ENCODE measurements at places on chromosomes 2 and 18.

GRCh38 chr2:25105336-25106085, 62.9 kb downstream of the POMC start:
- peak; percentile 30 for DNase-seq

DNA sequence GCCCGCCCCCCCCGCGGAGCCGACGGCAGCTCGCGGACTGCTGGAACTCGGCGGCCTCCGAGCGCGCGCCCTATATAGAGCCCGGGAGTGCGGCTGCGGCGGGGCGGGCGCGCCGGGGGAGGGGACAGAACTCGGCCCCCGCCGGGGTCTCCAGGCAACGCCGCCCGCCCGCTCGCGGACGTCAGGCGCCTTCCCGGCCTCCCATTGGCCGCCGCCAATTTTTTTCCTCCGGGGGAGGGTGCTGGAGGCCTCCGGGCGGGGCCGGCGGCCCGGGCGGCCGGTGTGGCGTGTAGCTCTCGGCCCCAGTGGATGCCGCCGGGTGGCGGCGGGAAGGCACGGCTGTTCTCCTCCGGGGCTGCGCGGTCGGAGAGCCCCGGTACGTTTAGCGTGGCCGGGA, at the start of gene ZFP36L2:
Gene ZFP36L2, minus strand, starts transcription at position 49 of the 397 bp plus-strand sequence. CDS start 291 bp downstream, outside the sequence.
- peak; percentile 95 for DNase-seq

GRCh38 chr2:61255580-61256437, 93.8 kb downstream of the C2orf74 start:
- DNase-seq = no peak

DNA sequence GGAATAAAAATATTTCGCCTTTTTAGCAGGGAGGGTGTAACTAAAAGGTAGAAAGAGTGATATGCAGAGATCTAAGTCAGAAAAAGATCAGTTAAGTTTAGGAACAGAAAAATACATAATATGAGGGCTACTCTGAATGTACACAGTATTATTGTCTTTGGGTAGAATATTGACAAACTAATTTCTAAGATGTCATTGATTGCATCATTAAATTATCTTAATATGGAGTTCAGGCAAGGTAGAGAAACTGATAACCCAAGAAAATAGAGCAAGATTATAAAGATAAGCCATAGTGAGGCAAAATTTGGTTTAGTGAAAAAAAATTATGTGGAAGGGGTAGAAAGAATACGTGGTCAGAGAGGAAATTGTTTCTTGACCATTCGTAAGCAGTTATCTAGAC, 629.0 kb upstream of the NXPH2 start:
- DNase-seq = no peak
